ENCODE measurements at places on chromosomes 1 and 21.

DNA sequence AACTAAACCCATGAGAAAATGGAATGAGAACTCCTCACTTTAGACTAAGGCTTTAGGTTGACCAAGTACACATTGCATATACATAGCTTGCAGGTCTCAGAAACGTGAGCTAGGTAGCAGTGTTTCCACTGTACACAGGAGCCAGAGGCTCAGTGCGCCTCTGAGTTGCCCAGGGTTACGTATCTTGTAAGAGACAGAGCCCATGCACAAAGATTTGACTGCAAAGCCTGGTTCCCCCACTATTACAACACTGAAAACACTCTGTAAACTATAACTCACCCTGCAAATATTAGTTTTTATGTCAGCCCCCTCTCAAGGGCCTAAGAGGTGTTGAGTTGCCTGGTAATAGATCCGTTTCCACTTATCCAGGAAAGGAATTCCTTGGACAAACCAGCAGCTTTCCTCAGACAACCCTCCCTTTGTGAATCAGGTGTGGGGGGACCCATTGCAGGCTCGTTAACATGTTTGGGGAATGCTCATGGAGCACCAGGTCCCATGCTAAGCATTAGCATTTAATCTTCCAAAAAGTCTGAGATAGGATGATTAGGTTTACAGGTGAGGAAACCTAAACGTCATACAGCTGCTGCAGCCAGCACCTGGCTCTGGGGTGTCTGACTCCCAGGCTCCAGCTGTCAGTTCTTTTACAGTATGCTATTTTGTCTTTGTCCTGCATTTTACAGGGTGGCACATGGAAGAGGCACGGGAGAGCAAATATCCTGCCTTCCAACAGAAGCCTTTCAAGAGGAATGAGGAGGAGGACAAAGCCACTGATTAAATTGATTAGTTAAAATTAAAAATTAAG lies 25.7 kb downstream of the TENT5C start:
- no peak for DNase-seq

- no peak for DNase-seq
Observed at GRCh38 chr1:89525169-89525855, 683 bp downstream of the LRRC8B start.

GRCh38 chr1:228082214-228082917 lies at the start of gene ARF1:
TSS of gene ARF1 (plus strand) at chr1:228082708. CDS start at chr1:228097115, 14,407 bp downstream.
- peak; percentile 71 for DNase-seq

DNA sequence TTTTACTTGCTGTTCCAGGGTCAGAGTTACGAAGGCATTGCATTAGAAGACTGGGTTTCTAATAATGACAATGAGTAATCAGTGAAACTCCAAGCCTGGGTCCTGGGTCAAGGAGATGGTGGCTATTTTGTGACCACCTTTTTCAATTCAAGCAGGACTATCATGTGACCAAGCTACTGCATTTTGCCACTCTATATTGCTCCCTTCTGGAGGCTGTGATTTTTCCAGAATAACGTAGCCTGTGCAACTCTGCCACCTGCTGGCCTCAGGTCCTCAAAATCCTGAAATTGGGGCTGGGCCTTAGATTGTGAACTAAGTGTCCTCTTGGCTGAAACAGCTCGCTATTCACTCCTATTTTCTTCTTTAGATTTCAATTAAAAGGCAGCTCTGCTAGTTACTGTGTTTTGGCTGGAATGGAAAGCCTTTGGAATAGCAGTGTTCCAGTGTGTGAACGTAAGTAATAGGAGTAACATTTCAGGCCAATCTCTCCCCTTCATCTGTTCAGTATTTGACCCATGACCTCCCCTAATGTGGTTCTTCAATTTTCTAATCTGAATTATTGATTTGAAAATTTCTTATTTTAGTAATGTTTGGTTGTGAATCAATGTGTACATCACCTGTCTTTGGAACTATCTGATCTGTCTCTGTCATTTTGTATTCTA lies 52.9 kb upstream of the CD46 start:
- DNase-seq, result peak; percentile 45

- no peak for DNase-seq
Observed at GRCh38 chr1:173414136-173414535, 63.0 kb upstream of the PRDX6 start.

DNA sequence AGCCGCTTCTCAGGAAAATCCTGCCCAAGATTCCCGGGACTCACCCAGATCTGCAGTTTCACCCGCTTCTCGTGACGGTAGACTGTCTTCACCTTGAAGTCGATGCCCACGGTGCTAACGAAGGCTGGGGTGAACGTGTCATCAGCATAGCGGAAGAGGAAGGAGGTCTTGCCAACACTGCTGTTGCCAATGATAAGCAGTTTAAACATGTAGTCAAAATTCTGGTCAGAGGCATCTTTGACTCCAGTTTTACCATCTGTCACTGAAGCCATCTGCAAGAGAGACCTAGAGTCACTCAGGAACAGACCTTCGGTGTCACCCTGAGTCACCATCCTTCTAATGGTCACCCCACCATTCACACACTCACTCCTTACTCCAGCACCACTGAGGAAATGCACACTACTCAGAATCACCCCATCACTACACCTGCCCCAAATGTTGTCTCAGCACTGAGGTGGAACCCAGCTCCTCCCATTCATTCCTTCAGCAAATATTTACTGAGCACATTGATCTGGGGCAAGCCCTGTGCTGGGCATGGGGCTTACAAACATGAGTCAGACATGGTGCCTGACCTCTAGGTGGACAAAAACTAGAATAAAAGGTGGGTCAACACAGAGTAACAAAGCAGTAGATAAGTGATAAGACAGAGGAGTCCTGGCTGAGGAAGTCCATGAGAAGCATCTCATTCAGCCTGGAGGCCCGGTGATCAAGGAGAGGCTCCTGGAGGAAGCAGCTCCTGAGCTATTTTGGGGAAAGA lies 13.5 kb downstream of the RAB3B start:
- DNase-seq, result no peak

GRCh38 chr1:4344065-4344732 lies 310.2 kb upstream of the AJAP1 start:
- DNase-seq, result no peak

DNA sequence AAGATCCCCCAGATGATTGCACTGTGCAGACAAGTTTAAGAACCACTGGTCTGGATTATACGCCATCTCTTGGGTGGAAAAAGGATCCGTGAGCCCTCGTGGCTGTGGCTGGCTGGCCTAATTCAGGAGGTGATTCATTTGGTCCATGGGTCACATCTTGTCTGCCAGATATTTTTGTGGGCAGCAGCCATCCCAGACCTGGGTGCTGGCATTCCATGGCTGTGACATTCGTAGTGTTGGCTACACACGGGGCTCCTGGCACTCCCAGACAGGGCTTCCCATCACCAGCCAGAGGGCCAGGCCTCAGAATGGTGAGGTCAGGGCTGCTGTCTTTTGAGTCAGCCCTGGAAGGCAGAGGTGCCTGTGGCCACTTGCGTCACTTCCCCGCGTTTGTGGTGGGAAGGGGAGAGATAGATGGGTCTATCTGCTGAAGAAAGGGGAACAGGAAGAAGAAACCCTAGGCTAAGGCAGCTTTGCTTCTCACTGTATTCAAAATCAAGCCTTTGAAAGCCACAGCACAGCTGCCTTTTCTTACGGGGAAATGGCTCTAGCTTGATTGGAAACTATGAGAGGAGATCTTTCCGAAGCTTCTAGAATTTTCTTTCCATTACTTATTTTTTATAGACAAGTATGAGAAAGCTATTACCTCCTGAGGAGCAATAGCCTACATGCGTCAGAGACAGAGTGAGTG lies 32.4 kb downstream of the EIF2D start:
- no peak for DNase-seq

- DNase-seq, result no peak
Observed at GRCh38 chr21:43809853-43810504, 20.6 kb downstream of the RRP1 start.

GRCh38 chr1:229033480-229033879 lies 237.4 kb upstream of the RAB4A start:
- DNase-seq, result no peak

GRCh38 chr1:17828991-17829390 lies 73.9 kb downstream of the ACTL8 start:
- DNase-seq, result no peak

GRCh38 chr1:240244968-240245628 lies 153.4 kb downstream of the FMN2 start:
- DNase-seq, result peak; percentile 48

DNA sequence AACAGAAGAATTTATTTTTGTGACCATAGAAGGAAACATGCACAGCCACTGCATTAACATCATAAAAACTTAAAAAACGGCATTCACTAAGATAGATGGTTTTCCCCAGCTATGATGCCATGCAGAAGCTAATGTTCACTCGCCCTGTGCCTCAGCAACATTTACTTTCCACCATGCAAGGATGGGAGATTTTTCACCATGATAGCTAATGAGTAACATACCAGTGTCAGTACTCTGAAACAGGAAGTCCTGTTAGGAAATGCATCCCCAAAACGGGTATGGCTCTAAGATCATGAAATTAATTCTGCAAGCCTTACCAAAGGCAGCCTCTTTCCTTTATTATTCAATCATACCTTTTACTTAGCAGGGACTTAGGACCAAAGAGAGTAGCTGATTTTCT lies 17.5 kb upstream of the VAMP3 start:
- DNase-seq, result no peak

DNA sequence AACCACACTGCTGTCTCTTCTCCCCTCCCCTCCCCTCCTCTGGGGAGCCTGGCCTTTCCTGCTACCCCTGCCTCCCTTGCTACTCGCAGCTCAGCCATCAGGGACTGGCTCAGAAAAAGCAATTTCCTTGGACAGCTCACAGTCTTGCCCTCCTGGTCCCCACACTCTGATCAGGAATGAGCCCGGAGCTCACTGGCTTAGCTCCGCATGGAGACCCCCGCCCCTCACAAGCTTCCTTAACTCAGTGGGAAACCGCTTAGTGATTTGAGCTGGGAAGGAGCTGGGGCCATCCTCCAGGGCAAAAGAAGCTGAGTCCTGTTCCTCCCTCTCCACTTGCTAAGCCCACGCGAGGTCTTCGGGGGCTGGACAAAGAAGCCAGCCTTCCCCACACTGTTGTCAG lies 70.3 kb upstream of the ACTL8 start:
- no peak for DNase-seq

DNA sequence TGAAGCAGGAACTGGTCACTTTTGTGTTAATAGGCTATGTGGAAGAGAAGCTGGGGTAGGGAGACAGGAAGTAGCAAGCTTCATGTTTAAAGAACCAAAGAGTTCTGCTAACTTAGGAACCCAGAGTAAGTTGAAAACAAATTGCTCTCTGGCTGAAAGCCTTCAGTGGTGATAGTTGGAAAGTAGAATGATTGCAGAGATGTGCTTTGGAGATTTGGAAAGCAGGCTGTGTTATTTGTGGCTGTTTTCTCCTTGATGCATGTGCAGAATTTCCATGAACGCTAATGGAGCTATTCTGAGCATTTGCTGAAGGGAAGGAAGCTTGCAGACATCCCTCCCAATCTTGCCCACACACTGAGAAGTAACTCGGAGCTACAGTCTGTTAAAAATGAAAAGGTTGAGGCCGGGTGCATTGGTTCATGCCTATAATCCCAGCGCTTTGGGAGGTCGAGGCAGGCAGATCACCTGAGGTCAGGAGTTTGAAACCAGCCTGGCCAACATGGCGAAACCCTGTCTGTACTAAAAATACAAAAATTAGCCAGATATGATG lies 45.7 kb downstream of the TCEANC2 start:
- no peak for DNase-seq

- no peak for DNase-seq
Observed at GRCh38 chr1:204997591-204998355, 45.2 kb upstream of the CNTN2 start.

DNA sequence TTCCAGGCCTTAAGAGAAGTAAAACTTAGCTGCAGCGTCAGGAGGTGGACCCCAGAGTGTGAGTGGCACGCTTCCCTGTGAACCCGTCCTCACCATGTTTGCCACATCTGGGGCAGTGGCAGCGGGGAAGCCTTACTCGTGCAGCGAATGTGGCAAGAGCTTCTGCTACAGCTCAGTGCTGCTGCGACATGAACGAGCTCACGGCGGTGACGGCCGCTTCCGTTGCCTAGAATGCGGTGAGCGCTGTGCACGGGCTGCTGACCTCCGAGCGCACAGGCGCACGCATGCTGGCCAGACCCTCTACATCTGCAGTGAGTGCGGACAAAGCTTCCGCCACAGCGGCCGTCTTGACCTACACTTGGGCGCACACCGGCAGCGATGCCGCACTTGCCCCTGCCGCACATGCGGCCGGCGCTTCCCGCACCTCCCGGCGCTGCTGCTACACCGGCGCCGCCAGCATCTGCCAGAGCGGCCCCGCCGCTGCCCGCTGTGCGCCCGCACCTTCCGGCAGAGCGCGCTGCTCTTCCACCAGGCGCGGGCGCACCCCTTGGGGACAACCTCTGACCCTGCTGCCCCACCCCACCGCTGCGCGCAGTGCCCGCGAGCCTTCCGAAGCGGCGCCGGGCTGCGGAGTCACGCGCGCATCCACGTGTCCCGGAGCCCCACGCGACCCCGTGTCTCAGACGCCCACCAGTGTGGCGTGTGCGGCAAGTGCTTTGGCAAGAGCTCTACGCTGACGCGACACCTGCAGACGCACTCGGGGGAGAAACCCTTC lies 9.3 kb downstream of the ZNF672 start:
- no peak for DNase-seq

DNA sequence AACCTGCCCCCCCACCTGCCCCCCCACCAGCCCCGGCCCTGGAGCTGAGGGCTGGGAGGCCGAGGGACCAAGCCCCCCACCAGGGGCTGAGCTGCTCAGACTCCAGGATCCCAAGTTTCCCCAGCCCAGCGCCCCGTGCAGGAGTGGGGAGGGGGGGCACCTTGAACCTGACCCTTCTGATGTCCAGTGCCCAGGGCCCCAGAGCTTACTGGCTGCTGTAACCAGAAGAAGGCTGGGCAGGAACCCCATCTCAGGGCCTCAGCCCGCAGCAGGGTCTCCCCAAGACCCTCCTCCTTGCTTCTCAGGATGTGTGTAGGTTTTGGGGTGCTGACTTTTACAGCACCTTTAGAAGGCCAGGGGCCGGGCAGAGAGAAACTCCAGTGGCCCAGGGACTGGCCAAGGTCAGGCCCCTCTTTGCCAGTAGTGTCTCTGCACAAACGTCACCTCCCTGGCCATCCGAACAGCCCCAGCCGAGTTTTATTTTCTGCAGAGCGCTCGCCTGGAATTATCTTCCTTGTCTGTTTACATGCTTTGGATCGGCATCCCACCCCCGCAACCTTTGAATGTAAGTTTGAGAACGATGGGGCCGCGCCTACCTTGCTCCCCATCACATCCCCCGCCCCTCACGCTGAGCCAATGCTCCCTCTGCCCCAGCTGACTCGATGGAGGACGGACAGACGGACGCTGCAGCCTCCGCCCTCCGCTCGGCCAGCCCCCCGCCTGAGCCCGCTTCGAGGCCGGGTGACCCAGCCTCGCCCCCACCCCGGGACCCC lies 70.1 kb upstream of the CASZ1 start:
- DNase-seq, result no peak

Data from amniotic stem cell (primary cell).